ENCODE measurements at places on chromosomes 6 and 20.

DNA sequence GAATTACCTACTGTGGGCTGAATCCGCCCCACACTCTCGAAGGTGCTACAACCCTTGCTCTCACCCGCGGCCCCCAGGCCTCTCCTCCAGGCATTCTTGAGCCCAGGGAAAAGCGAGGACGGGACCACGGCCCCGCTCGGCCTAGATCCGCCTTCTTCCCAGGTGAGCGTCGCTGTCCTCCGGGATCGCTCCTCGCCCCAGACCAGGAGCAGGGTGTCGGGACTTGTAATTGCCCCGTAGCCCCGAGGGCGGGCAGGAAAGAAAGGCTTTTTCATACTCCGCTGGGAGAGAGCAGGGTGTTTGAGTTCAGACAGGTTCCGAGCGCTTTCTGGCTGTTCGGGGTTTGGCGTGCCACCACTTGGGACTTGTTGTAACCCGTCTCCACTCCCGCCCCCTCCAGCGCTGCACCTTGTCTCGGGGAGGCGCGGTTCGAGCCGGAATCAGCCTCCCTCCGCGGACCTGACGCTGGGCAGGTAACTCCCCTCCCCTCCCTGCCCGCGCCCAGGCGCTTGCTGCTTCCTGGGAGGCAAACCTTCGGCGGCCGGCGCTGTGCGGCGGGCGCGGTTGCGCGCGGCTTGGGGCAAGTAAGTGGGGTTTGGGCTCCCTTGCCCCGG lies at the start of gene FAM83B:
FAM83B (plus strand) TSS at position 529 of the 614 bp plus-strand sequence. CDS start 23,476 bp downstream, outside the sequence.
- DNase-seq: no peak

DNA sequence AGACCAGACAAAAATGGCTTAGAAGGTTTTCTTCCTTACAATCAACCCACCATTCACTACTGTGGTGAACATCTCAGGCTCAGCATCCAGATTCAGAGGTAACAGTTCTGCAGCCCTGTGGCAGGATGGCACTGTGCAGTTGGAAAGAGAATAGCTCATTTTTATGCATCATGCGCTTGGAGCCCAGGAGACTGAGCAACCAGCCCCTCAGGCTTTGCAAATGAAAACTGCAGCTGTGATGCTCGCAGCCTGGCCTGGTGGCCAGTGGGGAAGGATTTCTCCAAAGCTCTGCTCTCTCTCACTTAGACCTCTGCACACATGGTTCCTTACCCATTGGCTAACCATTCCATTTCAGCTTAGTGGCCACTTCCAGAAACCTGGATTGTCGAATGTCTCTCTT lies 45.8 kb downstream of the GABRR2 start:
- DNase-seq: no peak

DNA sequence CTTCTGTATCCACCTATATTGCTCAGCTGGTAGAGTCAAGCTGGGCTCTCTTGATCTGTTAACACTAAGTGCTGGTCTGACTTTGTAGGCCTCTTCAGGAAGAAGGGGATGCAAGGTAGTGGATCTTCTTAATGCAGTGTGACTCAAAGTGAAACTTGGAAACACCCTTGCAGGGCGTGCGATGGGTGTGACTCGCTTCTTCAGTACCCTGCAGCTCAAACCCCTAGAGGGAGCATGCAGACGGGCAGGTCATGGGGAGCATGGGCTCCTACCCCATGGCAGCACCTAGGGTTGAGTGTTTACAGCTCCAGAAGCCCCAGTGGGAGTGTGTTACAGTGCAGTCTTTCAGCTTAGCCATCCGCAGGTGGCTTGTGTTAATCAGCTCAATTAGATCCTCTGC lies 757 bp upstream of the SAMD3 start:
- no peak for DNase-seq

DNA sequence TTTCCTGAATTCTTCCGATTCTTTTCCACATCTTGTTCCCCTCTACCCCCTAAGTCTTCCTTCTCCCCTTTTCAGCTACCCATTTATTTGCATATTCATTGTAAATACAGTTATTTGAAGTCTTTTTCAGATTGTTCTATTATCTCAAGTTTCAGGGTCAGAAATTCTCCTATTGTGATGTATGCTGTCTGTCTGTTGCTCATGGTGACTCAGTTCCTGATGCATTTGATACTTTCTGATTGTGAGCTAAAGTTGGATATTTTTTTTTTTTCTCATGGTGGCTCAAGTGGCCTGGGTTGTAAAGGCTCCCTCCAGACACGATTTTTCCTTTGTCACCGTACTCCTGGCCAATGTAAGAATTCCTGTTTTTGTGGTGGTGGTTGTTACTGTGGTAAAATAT lies 4.9 kb upstream of the PI16 start:
- DNase-seq: no peak

- no peak for DNase-seq
Observed at GRCh38 chr6:36079601-36080000, 50.7 kb upstream of the MAPK13 start.

DNA sequence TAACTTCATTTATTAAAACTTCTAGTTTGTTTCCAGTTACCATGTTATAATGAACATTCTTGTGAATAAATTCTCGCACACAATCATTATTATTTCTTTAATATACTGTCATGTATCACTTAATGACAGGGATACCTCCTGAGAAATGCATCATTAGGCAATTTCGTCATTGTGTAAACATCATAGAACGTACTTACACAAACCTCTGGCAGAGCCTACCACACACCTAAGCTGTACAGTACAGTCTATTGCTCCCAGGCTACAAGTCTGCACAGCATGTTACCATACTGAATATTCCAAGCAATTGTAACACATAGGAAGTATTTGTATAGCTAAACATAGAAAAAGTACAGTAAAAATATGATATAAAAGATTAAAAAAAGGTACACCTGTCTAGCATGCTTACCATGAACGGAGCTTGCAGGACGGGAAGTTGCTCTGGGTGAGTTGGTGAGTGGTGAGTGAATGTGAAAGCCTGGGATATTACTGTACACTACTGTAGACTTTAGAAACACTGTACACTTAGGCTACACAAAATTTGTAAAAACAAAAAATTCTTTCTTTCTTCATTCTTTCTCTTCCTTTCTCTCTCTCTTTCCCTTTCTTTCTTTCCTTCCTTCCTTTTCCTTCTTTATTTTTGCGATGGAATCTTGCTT lies 268.2 kb upstream of the SOX4 start:
- DNase-seq: no peak

GRCh38 chr20:17854307-17854903 lies 114.2 kb downstream of the SNX5 start:
- DNase-seq: no peak

GRCh38 chr6:82085701-82086100 lies 161.8 kb downstream of the IBTK start:
- no peak for DNase-seq

DNA sequence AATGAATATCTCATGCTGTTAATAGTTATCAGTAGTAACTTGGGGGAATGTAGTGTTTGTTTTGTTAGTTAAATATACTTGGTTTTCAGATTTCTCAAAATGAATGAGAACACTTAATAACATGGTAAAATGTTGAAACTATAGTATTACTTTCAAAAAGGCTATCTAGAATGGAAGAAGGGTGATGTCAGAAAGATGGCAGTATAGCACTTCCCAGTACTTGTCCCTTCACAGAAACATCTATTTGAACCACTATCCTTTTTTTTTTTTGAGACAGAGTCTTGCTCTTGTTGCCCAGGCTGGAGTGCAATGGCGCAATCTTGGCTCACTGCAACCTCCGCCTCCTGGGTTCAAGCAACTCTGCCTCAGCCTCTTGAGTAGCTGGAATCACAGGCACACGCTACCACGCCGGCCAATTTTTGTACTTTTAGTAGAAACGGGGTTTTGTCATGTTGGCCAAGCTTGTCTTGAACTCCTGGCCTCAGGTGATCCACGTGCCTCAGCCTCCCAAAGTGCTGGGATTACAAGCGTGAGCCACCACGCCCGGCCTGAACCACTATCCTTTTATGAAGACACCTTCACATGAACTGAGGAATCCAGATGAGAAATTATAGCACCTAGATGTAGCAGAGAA lies 4.7 kb upstream of the ECHDC1 start:
- no peak for DNase-seq

GRCh38 chr6:45959534-45960145 lies 56.0 kb downstream of the CLIC5 start:
- no peak for DNase-seq
